ENCODE measurements at places on chromosomes 11 and 22.

DNA sequence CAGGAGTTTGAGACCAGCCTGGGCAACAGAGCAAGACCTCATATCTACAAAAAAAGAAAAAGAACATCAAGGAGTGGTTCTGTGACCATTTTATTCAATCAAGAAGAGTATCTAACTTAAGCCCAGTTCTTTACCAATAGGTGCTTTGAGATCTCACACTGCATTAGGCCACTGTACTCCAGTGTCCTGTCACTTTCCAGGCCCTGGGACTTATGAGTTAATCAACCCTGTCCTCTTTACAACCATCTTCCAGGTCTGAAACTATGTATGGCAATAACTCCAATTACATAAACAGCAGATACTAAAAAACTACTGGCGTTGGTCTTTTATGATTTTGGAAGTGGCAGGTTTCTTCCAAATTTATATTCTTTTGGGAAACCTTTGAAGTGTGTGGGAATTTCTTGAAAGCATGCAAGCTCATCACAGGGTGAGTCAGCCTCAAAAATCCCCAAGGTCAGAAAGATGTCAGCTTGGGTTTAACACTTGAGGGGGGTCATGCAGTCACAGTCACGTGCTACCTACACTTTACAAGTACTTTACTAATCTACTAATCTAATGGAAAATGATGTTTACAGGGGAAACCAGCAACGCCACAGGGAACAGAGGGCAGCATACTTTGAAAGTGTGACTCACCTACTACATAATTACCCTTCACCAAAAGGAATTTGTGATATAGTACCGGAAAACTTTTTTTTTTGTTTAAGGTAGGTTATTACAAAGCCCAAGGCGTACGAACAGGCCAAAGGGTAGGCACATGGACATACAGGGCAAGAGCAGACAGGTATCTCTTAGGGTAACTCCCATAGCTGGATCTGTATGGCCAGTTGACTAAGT, 15.6 kb downstream of the PISD start:
- no peak overlapping the region for H3K4me3 ChIP-seq
- H3K36me3 ChIP-seq = no peaks in the 10 kb centered on the region
- H3K4me1 ChIP-seq = peaks cover 9% of the 10 kb centered on the region

GRCh38 chr11:19919050-19919561, 206.5 kb downstream of the NAV2 start:
- H3K36me3 ChIP-seq = no peaks in the 10 kb centered on the region
- peaks cover 11% of the 10 kb centered on the region for H3K4me1 ChIP-seq
- no peak overlapping the region for H3K27ac ChIP-seq
- no peak overlapping the region for H3K4me3 ChIP-seq
- peak; percentile 89 for DNase-seq

GRCh38 chr22:27815826-27816530, 14.4 kb upstream of the MN1 start:
- H3K4me3 ChIP-seq = no peak overlapping the region
- H3K27me3 ChIP-seq = no peaks in the 10 kb centered on the region
- DNase-seq = no peak
- no peaks in the 10 kb centered on the region for H3K36me3 ChIP-seq
- peaks cover 1% of the 10 kb centered on the region for H3K4me1 ChIP-seq

DNA sequence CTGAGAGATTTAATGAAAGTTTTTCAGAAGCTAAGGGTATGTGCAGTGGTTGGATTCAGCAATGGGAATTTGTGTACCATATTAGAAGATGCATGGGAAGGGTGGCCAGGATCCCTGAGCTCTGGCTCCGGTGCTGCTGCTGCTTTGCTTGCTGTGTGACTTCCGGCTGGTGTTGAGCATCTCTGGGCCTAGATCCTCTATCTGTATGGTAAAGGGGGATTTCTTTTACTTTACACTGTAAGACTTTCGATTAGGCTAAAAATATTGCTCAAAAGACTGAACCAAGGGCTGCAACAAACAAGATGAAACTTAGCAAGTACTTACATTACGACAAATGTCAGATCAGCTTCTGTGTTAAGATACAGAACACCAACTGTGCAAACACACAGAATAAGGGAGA, 39.1 kb downstream of the XRRA1 start:
- DNase-seq = no peak
- H3K27me3 ChIP-seq = no peaks in the 10 kb centered on the region
- no peaks in the 10 kb centered on the region for H3K4me1 ChIP-seq

DNA sequence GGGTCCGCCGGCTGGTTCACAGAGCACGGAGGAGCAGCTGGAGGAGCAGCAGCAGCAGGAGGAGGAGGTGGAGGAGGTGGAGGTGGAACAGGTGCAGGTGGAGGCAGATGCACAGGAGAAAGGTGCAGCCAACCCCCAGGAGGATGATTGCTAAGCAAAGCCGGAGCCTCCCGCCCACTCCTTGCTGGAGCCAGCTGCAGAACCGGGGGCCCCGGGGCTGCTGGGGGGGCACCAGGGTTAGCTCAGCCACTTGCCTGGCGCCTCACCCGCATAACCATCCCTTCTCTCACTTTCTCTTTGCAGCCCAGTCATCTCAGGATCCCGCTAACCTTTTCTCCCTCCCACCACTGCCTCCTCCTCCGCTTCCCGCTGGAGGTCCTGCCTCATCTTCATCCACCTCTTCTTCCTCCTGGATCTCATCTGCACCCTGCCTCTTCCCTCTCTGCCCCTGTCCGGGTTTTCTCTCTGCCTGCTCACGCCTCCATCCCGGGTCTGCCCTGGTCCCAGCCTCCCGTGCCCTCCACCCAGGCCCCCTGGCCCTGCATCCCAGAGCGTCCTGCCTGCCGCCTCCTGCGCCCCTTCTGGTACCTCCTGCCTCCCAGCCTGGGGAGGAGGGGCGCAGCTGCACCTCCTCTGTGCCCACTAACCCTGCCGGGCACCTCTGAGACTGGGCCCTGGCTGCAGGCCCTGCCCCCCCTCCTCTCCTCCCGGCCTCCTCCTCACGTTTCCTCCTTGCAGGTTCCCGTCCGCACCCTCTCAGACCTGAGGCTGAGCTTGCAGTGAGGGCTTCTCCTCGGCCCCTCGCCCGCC, 9.5 kb downstream of the KCTD17 start:
- H3K27me3 ChIP-seq = no peaks in the 10 kb centered on the region
- no peak for DNase-seq
- no peaks in the 10 kb centered on the region for H3K4me1 ChIP-seq

GRCh38 chr11:94557421-94557820, 9.7 kb upstream of the PIWIL4 start:
- H3K4me1 ChIP-seq = peaks cover 3% of the 10 kb centered on the region
- DNase-seq = no peak
- no peak overlapping the region for H3K4me3 ChIP-seq

All from body of pancreas (tissue), 4 donors.